Stimulated activated CD8-positive, alpha-beta memory T cell treated with anti-CD3 and anti-CD28 coated beads, Interleukin-4, amount 100 ng/mL, for 24 hours (primary cell): ENCODE measurements at places on chromosomes 16 and 17.

- no peak for DNase-seq
Measured at GRCh38 chr16:53370827-53371226, 63.4 kb upstream of the RBL2 start.

- no peak for DNase-seq
Measured at GRCh38 chr17:80476877-80477646, 655 bp upstream of the NPTX1 start.

GRCh38 chr17:57599271-57600045 lies 145.6 kb downstream of the CCDC182 start:
- no peak for DNase-seq

DNA sequence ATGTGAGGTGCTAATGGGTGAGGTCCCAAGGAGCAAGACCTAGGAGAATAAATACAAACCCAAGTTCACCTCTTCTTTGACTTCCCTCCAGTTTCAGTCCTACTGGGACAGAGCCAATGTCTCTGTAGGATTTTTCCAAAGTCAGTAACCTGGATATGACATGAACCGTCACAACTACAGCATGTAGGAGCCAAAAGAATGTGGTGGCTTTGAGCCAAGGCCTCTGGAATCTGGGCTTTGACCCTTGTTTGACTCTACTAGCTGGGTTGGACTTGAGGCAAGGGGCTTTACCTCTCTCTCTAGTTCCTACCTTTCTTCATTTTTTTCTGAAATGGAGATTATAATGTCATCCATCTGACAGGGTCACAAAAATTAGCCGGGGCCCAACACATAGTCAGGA lies 91.4 kb downstream of the CACNG3 start:
- no peak for DNase-seq

DNA sequence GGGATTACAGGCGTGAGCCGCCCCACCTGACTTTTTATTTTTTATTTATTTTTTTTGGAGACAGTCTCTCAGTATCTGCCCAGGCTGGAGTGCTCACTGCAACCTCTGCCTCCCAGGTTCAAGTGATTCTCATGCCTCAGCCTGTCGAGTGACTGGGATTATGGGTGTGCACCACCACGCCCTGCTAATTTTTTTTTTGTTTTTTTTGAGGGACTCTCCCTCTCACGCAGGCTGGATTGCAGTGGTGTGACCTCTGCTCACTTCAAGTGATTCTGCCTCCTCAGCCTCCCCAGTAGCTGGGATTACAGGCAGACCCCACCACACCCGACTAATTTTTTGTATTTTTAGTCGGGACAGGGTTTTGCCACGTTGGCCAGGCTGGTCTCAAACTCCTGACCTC lies 7.7 kb downstream of the ZNF207 start:
- no peak for DNase-seq

- no peak for DNase-seq
Measured at GRCh38 chr17:82217120-82217529, 4.5 kb upstream of the CCDC57 start.

- DNase-seq: no peak
Measured at GRCh38 chr17:66511135-66511534, 208.7 kb downstream of the PRKCA start.

DNA sequence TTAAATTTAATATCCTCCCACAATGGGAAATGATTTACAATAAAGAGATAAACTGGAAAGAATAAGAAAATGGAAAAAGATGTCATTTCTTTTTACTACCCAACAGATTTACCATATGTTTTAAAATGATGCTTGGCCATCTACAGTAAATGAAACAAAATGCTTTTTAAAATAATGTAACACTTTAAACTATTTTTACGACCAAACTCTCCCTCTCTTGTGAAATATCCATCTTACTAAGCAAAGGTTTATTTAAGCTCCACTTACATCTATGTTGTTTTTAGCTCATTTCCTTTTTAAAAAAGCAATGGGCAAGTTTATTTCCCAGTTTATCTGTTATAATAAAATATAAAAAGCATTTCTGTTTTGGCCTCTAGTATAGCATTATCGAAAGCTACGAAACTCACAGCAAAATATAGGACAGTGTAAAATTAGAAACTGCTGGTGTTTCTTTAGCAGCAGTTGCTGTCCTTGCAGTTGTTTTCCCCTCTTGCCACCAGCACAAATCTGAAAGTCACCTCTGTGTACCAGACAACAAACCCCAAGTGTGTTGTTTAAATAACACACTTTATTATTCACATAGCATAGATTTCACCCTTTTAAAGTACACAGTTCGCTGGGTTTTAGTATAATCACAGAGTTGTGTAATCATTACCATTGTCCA lies 195.1 kb downstream of the CDRT15L2 start:
- no peak for DNase-seq

DNA sequence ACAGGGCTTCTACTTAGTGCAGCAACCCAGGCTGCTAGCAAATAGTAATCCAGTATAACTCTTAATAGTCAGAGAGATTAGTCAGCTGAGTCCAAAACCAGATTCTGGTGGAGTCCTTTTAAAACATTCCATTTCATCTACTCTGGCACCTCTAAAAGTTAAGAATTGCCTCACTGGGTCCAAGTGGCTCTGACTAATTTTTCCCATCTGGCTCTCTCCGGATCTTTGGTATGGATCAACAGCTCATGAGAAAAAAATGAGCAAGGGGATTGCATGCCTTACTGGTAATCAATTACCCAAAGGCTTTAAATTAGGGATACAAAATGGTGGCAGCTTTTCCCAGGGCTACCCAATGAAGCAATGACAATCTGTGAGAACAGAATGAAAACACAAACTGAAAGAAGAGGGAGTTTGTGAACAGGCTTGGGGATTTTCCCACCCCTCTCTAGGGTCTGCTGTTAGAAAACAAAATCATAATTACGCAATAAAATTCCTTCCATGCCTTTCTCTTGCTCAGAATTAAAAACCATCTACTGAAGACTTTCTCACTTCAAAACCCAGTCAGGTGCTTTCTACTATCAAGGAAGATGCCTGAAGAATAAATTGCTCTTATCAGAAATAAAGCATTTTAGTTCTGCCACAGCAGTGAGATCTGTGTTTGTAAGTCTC lies 84.6 kb upstream of the PMFBP1 start:
- DNase-seq: no peak

DNA sequence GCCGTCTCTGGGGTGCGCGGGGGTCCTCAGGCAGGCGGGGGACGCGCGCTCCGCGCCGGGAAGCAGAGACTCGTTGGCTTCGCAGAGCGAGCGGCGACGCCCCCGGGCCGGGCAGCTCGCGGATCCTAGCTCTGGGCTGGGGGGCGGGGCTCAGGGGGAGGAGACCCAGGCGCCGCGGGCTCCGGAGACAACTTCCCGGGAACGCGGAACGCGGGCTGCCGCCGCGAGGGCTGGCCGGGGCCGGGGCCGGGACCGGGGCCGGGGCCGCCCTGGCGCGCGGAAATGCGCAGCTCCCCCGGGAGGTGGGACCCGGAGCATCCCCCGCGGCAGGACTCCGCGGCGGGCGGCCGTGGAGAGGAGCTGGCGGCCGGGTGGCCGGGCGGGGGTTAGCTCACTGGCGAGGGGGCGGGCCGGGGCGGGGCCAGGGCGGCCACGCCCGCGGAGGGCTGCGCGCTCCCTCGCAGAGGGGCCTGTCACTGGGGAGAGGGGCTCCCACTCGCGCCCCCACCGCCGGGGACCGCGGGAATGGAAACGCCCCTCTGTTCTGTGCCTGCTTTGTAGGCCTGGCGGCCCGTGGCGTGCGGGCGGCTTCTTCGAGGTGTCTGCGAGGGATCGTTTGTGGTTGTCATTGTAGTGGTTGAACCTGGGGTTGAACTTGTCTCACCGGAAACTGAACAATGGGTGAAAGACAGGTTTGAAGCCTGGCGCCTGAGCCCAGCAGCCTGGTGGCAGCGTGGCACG lies at the start of gene GAS7:
Gene GAS7 (minus strand): TSS at position 98 of the 741 bp plus-strand sequence.
- DNase-seq: peak; percentile 38

- no peak for DNase-seq
Measured at GRCh38 chr16:66131156-66131807, 235.2 kb upstream of the CDH5 start.

GRCh38 chr16:23025692-23026307 lies 123.5 kb downstream of the USP31 start:
- no peak for DNase-seq

DNA sequence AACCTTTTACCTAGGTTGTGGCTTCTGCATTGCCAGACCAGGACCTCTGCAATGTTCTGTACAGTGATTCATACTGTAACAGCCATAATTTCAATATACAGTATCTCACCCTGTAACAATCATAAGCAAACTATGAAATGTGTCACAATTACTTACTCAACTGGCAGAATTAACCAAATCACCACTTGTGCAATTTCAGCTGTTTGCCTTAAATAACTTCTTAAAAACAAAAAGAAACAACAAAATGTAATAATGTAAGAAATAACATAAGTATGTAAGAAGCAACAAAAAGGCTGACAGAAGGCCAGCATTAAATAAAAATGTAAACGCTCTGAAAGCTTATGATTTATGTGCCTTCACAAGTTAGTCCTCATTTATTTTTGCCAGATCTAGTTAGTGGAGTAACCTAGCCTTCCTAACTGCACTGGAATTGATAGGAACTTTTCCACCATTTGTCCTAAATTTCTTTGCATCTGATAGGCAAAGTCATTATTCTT lies 96.9 kb downstream of the SKAP1 start:
- no peak for DNase-seq

DNA sequence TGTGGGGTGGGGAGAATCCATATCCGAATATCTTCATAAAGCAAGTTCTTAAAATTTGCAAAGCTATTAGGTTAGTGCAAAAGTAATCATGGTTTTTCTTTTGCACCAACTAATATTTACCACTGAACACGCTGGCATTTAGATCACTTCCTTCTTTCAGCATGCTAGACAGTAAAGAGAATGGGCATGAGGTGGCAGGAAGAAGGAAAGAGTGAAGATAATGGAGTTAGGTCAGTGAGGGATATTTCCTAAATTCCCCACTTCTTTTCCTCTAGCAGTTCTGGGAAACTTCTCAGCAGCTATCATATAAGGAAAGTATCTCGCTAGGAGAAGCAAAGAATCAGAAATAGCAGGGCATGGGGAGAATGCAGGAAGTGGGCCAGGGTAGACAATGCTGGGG lies 39.0 kb downstream of the SLC6A4 start:
- no peak for DNase-seq

DNA sequence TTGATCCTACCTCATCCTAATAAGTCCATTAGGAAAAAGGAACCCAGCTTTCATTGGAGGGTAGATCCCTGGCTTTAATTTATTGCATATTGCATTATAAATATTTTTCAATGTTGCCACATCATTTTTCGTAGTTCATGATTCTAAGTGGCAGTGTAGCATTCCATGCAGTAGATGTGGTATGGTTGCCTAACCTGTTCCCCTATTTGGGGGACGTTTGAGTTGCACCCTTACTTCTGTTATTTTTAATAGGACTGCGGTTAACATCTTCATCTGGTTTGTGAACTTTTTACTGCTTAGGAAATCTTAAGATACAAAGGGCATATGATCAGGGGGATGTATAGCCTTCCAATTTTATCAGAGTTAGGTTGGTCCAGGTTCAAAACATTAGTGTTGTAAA lies 5.4 kb downstream of the SCPEP1 start:
- DNase-seq: no peak

DNA sequence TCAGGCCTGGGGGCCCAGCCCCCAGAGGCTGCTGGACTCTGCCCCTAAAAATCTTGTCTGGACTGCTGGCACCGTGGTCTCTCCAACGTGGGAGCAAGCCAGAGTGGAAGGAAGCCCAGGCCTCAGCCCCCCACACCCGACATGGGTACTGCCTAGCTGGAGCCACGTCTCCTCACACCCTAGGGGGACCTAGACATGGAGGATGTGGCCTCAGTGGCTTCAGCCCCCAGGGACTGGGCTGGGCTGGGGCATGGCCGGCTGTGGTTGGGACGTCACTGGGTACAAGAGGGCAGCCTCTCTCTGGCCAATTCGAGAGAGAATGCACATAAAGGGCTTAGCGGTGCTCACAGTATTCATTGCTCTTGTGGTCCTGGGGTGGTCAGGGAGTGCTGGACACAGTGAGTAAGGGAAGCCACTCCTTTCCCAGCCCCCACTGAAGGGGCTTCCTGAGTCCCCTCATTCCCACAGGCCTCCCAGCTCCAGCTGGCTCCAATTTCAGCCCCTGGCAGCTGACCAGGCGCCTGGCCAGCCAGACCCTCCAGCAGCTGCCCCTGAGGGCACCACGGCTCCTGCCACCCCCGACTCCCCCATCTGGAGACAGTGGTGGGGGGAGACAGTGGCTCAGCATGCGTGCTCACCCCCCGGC lies 1.1 kb downstream of the CDH15 start:
- DNase-seq: no peak

- DNase-seq: no peak
Measured at GRCh38 chr16:82481455-82481854, 145.3 kb upstream of the CDH13 start.

- DNase-seq: no peak
Measured at GRCh38 chr16:85838381-85838780, 38.9 kb downstream of the COX4I1 start.

DNA sequence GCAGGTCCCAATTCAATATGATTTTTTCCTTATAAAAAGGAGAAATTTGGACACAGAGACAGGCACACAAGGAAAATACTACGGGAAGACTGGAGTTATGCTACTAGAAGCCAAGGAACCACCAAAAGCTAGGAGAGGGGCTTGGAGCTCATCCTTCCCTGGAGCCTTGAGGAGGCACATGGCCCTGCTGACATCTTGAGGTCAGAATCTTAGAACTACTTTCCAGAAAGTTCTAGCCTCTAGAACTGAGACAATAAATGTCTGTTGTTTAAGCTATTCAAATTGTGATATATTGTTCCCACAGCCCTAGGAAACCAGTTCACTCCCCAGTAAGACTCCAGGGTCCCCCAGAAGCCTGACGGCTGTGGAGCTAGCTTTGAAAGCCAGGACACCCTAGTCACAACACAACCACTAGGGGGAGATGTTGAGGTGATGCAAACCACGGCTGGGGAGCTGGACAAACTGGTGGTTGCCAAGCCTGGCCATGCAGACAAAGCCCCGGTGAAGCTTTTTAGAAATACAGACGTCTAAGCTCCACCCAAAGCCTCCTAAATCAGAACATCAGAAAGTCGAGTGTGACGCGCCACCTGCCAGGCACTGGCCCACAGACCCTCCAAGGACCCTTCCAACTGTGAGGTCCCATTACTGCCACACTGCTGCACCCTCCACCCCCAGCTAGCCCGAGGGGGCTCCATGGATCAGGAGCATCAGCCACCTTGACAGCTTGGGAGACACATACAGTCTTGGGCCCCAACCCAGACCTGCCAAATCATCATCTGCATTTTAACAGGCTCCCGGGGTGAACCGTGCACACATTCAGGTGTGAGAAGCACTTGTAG lies 106.4 kb downstream of the SLC39A11 start:
- DNase-seq: peak; percentile 17

GRCh38 chr16:52203096-52203495 lies 343.8 kb downstream of the TOX3 start:
- no peak for DNase-seq

DNA sequence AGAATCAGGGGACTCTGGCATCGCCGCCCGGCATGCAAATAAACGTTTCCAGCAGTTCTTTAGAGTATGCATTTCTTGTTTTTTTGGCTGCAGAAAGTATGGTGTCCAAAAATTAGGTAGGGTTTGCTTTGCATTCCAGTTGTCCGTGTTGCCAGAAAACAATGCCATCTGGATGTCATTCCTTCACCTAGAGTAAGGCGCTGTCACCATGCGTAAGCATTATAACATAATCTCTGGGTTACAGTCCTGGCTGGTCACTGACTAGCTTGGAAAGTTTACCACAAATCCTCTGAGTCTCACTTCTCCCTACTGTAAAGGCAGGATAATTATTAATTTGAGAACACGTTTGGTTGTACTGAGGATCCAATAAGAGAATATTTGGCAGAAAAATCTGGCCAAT lies 457.7 kb downstream of the XYLT1 start:
- no peak for DNase-seq
